ENCODE measurements at places on chromosomes 3 and 15.

DNA sequence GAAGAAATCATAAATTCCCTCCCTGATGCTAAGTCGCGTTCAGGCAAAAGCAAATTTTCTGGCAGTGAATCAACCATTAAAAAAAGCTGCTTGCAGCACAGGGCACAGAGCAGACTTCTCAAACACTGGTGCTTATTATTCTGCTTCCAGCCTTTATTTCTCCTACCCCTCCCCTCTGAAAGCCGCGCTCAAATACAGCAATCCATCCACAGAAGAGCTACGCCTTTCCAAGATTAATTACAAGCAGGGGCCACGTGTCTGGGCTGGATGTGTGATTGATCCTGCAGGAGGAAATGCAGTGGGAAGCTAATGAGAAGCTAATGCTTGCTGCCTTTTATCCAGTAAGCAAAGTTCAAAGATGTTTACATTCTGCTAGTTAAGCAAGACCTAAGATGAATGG lies 134.9 kb upstream of the TOPAZ1 start:
- peak; percentile 31 for DNase-seq

DNA sequence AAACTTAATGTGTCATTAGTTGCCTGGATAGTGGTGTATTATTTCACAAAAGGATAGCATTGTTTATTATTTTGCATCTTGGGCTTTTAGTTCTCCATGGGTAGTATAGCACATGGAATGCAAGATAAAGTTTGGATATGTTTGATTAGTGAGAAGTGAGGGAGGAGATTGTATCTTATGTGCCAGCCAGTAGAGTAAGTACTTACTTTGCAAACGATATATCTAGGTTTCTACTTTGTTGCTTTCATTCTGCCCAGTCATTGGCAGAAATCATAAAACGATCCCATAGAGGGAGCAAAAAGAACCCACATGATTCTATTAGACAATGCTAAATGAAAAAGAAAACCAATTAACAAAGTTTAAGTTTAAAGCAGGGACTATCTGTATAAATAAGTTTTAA lies 105.3 kb downstream of the RARB start:
- DNase-seq: no peak

DNA sequence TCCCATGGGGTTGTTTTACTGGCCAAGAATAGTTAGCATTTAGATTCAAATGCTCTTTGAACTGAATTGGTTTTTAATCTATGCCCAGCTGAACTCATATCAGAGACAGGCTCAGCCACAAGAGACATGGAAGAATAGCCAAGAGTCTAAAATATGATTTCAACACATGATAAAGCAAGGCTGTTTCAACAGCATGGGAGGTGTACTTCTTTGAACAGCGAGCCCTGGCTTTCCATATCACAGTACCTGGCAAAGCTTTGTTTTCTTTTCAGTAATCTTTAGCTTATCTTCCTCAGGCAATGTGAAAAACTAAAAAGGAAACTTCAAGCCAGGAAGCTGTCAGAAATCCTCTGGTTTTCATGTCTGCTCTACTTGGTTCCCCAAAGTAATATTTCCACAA lies 413.6 kb upstream of the ADAMTS9 start:
- no peak for DNase-seq

DNA sequence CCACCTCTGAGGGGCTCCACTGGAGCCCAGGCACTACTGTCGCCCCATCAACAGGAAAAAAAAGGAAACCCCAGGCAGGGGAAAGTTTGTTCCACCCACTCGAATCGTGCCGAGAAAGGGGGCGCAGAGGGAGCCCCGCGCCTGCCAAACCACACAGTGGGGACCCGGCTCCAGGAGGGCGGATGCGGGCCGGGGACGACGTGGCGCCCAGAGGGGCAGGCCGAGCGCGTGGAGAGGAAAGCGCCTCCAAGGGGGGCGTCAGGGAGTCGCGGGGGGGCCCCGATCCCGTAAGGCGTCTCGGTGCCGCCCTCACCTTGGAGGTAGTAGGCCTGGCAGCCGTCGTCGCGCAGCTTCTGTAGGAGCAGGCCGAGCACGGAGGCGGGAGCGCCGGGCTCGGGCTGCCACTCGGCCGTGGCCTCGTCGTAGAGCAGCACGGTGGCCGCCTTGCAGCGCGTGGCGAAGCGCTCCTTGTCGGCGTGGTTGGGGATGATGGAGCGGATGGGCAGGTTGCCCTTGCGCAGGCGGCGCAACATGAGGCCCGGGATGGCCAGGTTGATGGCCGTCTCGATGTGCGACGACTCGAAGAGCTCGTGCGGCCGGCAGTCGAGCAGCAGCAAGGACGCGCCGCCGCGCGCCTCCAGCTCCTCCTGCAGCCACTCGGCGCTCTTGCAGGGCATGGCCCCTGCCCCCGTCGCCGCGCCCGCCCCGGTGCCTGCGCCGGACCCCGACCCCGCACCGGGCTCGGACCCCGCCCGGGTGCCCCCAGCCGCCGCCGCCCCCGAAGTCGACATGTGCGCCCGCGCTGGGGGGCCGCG lies 627 bp downstream of the DUSP7 start:
- no peak for DNase-seq

DNA sequence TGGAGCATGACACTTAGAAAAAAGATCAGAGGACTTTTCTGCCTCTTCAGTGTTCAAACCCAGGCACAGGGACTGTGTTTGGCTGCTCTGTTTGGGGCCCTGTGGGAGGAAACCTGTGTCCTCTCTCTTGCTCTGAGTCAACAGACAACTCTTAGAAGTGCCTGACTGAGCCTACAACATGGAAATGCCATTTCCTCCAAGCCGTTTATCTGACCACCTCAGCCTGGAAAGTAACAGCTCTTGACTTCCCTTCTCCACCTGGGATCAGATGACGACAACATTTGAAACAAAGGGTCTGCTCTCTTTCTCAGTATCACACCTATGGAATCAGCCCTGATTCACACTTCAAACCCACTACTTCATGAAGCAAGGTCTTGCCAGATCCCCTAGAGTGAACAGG lies 91.3 kb upstream of the CTDSPL start:
- DNase-seq: no peak

GRCh38 chr15:80121546-80121945 lies 31.3 kb upstream of the FAH start:
- DNase-seq: no peak

DNA sequence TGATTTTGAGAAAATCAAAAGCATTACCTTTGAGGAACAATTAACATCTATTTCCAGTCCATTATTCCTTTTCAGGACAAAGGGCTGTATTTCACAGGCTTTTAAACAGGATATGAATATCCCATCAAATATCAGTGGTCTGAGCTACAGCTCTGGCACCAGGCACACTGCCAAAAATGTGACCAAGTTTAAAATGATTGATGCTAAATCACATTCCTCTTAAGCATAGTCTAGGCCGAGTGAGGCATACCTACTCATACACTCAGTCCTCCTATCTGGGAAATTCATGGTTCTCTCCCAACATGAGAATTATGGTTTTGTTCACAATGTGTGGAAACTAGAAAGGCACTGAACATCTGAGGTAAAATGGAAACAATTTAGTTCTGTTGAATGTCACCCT lies 683.5 kb downstream of the TUSC7 start:
- DNase-seq: no peak

DNA sequence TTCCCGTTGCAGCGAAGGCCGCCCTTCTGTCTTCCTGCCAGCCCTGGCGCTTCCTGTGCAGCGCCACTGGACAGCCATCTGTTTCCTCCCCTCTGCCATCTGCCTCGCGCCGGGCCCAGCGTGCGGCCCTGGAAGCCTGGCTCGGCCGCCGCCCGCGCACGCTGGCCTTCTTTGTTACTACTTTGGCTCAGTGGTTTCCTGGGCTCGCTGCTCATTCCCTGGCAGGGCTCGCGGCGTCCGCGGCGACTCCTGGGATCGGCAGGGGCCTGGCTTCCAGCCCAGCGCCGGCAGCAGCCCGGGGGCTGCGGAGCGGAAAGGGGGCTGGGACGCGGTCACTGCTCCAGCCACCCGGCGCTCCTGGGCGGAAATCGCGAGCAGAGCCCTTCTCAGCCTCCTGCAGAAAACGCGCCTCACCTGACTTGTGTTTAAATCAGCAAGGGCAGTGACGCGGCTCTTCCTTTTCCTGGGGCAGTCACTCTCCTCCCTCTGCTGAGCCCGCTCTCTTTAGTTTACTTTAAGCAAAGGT lies 10.0 kb downstream of the CMTM7 start:
- DNase-seq: peak; percentile 74

DNA sequence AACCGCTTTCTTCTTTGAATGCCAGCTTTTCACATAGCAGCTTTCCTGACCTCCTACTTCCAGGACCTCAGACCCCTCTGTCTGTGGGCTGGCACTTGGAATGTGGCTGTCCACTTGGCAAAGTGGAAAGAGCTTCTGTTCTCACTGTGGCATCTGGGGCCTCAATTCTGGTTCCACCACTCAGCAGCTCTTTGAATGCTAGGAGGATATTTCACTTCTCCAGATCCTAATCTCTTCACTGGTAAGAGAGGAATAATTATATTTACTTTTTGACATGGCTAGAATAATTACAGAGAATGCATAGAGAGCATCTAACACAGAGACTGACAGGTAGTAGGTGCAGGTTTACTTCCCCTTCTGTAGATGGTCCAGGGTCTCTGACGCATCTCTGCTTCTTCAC lies 405.9 kb downstream of the LPP start:
- no peak for DNase-seq
